ENCODE measurements at places on chromosomes 12 and 14.
A peak's percentile ranks its signal among the peaks of the same experiment; 100 is the strongest.

GRCh38 chr12:46266869-46267574 is 1.8 kb downstream of the SLC38A1 start:
- no peak for DNase-seq

DNA sequence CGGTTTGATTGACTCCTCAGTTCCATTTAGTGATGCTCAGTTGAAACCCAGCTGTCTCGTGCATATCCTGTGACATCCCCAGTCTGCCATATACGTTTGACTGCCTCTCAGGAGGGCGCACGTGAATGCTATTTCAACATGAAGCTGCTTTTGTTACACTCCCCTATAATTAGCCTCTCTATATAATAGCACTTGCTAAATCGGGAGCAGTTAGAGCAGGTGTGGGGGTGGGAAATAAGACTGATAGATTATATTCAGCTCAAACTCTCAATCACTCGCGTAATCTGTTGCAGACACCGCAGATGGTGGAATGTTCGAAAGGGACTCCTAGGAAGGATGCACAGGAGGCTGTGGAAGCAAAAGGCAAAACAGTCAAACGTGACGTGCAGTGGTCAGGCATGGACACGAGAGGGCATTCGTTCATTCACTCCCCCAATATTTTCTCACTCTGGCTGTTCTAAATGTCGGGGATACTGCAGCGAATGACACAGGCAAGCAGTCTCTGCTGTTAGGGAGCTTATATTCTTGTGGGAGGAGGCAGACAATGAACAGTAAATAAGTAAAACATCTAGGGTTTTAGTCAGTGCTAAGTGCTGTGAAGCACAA is 29.8 kb downstream of the KCNA1 start:
- no peak for DNase-seq

- no peak for DNase-seq
These were observed 45.4 kb downstream of the VCPKMT start for GRCh38 chr14:50070840-50071548.

GRCh38 chr12:115872212-115872611 is 405.3 kb downstream of the MED13L start:
- DNase-seq = no peak

DNA sequence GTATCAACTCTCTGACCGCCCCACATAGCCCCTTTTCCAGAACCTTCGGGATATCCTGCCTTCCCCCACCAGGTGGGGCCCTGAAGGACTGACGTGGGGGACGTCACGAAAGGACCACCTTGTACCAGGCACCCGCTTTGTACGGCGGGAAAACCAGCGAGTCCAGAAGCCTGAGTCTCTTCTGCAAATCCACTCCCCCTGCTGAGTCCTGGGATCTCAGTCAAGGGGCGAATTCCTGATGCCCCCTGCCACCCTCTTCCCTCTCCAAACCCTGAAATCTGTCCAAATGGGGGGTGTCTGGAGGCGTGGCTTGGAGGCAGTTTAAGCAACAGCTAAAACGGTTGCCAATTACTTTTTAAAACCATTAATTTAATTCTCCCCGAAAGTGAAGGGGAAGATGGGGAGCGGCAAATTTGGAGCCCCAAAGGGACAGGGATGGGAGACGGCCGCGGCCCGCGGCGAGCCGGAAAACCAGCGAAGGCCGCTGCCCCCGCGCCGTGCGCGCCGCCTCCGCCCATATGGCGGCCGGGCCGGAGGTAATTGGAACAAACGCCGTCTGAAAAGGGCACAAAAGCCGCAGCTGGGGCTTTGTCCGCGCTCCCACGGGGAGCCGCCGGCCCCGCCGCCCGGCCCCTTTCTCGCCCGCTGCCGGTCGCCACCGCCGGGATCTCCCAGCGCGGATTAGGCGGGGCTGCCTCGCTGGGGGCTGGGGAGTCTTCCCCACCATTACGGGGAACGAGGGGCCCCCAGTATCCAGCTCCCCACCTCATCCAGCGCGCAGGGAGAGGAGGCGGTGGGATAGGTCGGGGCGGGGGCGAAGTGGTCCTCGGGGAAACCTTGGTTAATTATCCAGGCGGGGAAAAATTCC is 6.6 kb downstream of the LHX5 start:
- no peak for DNase-seq

DNA sequence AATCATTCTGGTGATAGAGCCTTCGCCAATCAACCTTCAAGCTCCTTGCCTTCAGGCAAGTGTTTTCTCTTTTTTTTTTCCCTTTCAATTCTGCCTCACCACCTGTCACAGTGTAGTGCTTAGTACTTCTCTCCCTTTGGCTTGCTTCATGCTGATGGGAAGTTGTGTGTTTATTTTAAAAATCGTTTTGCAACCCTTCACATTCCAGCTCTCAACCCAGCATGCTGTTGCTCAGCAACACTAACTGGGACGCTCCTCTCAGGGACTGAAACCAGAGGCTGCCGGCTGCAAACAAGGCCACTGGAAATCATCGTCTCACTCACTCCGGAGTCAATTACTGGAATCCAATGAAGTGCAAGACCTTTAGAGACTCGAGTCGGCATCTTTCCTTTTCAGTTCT is 342.7 kb downstream of the PRKD1 start:
- peak; percentile 51 for DNase-seq

DNA sequence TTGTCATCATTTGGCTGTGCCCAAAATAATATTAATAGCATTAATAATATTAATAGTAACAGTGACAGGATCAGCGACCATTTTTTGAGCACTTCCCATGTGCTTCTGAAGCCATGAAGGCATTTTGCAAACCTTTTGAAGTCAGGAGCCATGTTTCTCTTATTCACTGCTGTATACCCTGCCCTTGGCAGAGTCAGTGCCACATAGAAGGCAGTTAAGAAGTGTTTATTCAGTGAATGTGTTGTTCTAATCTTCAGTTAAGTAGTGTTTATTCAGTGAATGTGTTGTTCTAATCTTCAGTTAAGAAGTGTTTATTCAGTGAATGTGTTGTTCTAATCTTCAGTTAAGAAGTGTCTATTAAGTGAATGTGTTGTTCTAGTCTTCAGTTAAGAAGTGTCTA is 319.7 kb upstream of the NAV3 start:
- DNase-seq = no peak

DNA sequence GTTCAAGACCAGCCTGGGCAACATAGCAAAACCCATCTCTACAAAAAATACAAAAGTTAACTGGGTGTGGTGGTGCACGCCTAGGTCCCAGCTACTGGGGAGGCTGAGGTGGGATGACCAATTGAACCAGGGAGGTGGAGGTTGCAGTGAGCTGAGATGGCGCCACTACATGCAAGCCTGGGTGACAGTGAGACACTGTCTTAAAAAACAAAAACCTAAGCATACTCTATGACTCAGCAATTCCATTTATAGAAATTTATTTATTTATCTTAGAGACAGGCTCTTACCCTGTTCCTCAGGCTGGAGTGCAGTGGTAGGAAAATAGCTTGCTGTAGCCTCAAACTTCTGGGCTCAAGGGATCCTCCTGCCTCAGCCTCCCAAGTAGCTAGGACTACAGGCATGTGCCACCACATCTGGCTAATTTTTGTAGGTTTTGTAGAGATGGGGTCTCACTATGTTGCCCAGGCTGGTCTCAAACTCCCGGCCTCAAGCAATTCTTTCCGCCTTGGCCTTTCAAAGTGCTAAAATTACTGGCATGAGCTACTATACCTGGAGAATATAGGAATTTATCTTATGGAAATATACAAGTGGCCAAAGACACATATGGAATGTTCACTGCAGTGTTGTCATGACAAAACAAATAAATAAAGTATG is 43.3 kb downstream of the NCKAP5L start:
- DNase-seq = no peak

DNA sequence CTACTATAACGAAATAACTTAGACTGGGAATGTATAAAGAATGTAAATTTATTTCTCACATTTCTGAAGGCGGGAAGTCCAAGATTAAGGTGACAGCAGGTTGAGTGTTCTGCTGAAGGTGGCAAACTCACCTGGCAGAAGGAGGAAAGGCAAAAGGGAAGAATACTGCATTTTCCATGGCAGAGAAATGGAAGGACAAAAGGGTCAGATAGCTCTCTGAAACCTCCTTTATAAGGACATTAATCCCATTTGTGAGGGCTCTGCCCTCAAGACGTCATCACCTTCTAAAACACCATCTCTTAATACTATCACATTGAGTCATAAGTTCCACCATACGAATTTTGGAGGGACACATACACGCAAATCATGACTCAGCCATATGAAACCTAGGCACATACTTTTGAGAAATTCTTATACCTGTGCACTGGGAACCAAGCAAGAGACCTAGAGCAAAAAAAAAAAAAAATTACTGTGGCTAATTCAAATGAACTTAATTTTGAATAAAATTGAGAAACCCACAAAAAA is 1669.3 kb upstream of the FLRT2 start:
- DNase-seq = no peak

- no peak for DNase-seq
These were observed 29.2 kb downstream of the SMUG1 start for GRCh38 chr12:54159589-54159988.

DNA sequence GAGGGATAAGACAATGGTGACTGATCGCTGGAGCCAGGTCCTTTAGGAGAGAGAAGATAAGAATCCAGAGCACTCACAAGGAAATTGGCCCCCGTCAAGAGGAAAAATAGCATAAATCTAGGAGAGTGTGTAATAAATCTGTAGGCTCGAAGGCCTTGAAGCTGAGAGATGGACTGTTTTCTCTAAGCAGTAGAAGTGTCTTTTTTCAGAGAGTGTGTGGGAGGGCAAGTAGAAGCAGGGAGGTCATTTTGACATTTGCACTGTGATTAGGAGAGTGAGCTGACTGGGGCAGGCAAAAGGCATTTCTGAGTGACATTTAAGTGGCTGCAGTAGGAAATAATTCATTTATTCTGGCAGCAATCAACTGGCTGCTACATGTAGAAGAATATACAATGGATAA is 78.0 kb upstream of the DDHD1 start:
- no peak for DNase-seq

DNA sequence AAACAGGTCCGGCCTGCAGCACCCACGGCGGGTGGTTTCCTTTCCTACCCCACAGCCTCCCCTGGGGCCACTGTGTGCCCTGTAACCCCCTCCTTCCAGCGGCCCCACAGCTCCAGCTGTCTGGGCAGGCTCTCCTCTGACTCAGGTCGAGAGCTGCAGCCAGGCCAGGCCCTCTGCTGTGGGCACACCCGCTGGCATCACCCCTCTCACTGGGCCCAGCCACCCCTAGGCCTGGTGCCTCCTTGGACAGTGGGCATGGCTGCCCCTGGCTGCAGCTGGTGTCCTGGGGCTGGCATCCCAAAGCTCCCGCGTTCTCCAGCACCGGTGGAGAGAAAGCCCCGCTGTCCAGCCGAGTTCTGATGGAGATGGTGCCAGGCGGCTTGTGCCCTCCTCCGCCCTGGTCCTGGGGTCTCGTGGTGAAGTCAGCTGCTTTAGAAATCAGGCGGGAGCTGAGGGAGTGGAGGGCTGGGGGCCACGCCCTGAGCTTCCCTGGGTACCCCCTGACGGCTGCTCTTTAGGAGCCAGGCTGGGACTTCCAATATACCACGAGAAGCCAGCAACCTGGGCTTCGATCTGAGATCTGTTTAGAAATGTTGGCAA is 114.9 kb downstream of the KIF26A start:
- DNase-seq = no peak

GRCh38 chr14:85180876-85181275 is 349.1 kb upstream of the FLRT2 start:
- no peak for DNase-seq

DNA sequence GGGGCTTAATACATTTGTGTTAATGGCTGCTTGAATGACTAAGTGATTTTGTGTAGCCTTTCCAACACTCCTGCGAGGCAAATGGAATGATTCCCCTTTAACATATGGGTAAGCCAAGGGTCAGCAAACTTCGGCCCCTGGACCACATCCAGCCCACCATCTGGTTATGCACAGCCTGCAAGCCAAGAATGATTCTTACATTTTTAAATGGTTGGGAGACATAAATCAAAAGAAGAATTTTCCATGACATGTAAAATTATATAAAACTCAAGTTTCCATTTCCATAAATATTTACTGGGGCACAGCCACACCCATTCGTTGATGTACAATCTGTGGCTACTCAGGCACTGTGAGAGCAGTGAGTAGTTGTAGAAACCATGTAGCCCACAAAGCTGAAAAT is 9.0 kb downstream of the SLC8B1 start:
- peak; percentile 12 for DNase-seq

DNA sequence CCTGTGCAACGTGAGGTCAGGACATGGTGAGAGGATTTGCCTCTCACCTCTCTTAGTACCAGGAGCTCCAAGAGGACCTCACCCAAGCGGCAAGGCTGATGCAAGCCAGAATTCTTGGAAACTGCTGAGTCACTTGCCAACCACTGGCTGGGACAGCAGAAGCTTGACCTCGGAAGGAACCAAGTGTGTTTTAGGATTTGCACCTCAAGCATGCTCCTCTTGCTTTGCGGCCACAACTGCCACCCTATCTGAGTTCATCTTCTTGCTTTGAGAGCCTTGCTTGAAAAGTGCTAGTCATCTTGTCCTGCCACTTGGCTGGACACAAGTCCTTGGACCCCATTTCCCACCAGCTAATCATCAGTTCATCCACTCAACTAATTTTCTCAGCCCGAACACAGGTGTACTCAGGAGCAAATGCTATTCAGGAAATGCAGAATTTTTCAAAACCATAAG is 195.8 kb downstream of the SLC25A21 start:
- DNase-seq = no peak

DNA sequence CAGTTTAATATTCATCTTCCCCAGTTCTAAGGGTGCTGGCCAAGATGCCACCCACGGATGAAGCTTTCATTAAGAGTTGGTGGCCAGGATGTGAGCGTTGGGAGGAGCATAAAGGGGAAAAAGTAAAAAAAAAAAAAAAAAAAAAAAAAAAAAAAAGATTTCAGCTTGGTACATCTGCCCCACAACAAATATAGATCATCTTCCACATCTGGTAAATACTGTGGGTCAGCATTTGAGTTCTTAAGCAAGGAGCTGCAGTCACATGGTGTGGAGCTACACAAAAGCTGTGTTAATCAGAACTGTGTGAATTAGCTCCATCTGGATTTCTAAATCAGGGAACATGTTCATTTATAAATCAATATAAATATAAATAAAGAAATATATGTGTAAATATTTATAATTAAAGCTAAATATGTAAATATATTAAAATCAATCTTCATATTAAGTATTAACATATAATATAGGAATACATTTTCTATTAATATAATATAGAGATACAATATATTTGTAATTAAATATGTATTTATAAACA is 262.3 kb downstream of the NUAK1 start:
- DNase-seq = no peak

DNA sequence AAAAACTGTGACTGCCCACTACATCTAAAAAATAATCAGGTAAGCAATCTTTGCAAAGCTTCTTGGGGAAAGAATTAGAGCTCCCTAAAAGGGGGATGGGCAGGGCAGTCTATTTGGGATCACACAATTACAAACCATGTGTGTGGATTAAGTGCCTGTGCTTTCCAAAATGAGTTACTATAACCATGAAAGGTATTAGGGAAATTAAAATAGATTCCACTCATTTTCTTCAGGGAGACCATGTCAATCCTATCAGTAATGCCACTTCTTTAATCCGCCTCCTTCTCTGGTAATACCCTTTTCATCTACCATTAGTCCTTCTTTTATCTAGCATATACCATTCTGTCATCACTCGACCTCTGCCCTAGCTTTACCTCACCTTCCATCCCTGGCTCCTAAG is 53.7 kb downstream of the PAWR start:
- DNase-seq = no peak
